Foreskin fibroblast (primary cell): ENCODE measurements at places on chromosomes 3 and 15.

DNA sequence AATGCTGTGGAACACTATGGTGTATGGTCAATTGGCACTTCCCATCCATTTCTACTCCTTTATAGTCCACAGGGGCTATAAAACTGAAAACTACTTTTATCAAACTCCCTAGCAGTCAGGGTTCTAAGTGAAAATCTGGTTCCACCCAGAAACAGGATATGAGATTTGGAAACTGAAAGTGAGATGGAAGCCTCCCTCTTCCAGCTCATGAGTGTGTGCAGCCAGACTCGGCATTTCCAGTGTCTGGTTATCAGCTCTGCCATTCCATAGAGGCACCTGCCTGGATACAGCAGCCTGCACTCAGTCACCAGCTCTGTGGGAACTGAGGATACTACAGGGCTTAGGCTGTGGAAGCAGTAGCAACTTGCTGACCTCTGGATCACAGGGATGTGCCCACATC lies 14.7 kb upstream of the PLA2G4F start:
- no peak for DNase-seq

DNA sequence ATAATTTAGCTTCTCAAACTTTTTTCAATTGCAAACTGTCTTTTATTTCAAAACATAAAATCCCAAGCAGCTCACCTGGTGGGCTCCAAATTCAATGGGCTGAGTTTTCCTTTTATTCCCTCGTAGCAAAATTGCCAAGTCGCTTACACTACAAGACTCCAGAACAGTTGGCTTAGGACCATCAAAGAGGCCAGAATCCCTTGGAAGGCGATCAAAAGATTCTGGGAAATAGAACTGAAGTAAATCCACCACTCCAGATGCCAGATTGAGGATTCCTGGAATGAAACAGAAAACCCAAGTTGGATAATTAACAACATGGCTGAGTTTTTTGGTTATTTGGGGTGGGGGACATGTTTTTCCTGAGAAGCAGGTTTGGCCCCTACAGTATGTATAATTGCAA lies 87.7 kb upstream of the DCLK3 start:
- DNase-seq: no peak

- DNase-seq: peak; percentile 12
These were observed 229.9 kb downstream of the THRB start for GRCh38 chr3:24264748-24265158.

DNA sequence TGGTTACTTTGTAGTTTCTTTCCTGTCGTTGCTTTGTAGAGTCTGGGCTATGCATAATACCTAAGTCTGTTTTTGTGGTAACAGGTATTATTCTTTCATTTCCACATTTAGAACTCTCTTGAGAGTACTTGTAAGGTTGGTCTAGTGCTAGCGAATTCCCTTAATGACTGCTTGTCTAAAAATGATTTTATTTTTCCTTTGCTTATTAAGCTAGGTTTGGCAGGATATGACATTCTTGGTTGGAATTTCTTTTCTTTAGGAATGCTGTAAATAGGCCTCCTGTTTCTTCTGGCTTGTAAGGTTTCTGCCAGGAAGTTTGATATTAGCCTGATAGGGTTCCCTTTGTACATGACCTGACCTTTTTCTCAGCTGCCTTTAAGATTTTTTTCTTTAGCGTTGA lies 70.1 kb upstream of the SGO1 start:
- DNase-seq: no peak

GRCh38 chr15:42071717-42072116 lies 22.6 kb downstream of the PLA2G4D start:
- no peak for DNase-seq

DNA sequence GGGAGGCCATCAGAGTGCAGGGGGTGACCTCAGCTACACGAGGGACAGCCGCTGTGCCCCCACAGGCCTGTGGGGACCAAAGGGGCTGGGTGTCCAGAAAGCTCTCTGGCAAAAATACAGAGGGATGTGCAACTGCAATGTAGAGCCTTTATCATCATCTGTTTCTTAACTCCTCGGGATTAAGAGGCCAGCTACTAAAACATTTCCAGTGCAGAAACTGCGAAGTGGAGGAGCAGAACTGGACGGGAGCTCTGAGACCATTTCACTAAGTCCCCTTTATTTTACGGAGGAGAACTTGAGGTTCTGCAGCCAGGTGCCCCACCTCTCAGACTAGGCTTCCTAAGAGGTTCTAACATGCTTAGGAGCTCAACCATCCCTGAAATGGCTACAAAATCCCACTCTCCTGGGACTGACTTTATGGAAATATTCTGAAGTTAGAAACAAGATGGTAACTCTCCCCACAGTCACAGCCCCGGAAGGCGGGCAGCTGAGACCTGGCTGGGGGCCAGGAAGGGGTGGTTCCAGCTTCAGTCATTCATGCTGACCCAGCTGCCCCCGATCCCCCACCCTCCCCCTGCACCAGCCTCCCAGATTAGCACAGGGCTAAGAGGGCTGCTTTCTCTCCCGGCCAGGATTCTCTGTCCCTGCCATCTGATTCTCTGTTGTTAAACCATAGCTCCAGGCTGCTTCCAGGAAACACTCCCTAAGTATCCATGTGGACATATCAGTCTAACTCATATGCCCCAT lies 40.3 kb downstream of the UMPS start:
- DNase-seq: no peak

- no peak for DNase-seq
These were observed 244.4 kb upstream of the STAC start for GRCh38 chr3:36135863-36136262.

GRCh38 chr3:48881652-48882114 lies 17.0 kb downstream of the SLC25A20 start:
- no peak for DNase-seq

DNA sequence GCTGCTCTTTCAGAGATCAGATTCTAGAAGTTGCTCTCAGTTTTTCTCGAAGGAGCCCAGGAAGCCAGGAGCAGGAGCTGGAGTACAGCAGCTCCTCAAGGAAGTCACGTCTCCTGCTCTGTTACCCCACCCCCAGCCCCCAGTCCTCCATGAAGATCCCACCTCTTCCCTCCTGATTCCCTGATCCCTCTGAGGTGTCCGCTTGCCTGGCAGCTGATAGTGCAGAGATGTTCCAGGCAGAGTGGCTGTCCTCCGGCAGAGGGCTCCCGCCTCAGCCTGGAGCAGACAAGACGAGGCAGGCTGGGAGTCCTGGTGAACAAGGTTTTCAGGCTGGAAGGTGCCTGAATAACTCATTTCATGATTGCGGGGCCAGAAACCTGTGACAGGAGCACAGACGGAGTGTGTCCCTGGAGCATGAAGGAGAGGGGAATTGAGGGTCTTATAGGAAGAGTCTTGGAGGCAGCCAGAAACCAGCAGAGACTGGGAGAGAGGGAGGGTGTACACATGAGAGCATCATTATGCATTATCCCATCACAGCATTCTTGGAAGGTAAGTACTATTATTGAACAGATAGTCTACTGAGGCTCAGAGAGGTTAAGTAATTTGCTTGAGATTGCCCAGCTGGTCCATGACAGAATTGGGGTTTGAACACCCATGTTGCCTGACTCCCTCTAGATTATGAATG lies 1.2 kb downstream of the HRH1 start:
- DNase-seq: peak; percentile 76

GRCh38 chr3:189586941-189587663 lies 44.1 kb upstream of the TP63 start:
- no peak for DNase-seq

DNA sequence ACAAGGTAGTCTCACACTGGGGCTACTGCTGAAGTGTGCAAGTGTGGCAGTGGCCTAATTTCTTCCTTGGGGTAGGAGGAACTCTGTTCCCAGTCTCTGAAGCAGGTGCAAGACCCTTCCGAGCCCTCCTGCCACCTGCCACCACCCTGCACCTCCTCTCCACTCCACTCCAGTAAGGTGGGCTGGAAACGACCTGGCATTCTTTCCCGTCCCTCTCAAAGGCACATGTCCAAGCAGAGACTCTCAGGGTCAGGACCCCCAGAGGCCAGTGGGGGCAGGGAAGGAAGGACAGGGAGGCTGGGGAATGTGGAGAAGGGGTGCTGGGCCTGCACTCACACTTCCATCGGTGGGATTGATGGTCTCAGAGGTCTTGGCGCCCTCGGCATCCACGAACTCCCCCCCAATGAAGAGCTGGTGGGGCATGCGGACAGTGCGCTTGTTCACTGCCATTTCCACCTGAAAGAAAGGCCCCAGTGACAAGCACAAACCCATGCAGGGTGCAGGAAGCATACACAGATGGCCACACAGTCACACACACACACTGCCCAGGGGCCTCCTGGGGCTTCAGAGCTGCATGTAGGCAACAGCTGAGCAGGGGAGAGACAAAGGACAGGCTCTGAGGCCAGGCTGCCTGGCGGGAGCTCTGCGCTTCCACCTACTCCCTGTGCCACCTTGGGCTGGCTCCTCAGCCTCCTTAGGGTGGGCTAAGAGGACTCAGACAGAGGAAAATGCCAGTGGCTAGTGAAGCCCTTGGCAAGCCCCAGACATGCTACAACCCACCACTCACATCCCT lies 43.8 kb downstream of the ALDH1L1 start:
- no peak for DNase-seq
